ENCODE measurements at places on chromosomes 16 and 17.
A peak's percentile ranks its signal among the peaks of the same experiment; 100 is the strongest.

DNA sequence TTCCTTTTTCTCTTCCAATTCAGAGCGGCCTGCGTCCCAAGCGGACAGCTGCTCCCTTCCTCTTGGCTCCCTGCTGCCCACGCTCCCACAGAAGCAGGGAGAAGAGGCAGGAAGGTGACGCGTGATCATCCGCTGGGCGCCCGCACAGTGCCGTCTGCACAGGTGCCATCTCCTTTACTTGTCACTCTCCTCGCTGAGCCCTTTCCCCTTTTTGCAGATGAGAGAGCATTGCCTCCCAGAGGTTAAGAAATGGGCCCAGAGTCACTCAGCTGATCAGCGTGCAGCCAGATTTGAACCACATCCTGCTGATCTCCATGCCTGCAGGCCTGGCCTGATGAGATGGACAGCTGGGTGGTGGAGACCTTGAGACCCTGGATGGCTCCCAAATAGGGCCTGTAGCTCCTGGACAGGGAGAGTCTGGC is 299.8 kb downstream of the SEC14L1 start:
- DNase-seq: peak; percentile 73

- DNase-seq: no peak
These were observed 390.9 kb downstream of the SEC14L1 start for GRCh38 chr17:77531641-77532040.

DNA sequence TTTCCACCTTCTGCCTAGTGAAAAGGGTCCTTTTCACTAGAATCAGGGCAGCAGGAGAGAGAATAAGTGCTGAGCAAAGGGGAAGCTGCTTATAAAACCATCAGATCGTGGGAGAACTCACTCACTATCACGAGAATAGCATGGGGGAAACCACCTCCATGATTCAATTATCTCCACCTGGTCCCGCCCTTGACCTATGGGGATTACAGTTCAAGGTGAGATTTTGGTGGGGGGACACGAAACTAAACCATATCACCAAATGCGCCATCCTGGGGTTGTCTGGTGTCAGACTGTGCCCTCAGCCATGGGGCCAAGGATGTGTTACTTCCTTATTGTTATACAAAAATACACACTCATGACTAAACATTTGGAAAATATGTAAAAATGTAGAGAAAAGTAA is 10.4 kb upstream of the KATNB1 start:
- DNase-seq: no peak

- no peak for DNase-seq
These were observed 157.8 kb downstream of the CDH13 start for GRCh38 chr16:82784573-82784968.

Measured in naive B cell (primary cell).